ENCODE measurements at places on chromosomes 16 and 17.

DNA sequence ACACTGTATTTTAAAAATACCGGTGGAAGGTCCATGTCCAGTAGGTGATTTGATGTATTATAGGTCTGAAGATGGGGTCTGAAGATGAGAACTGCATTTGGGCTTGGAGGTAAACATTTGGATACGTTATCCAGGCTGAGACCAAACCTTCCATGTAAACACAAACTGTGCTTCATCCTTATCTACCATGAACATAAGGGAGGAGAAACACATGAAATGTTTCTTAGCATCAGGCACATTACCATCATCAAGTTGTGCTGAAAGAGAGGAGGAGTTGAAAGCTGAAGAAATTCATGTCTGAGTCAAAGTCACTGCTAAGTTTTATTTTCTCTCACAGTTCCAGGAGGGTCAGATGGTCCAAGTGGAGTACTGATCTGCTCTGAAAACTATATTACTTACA lies 11.4 kb downstream of the SF3B3 start:
- DNase-seq, result no peak

- no peak for DNase-seq
Measured at GRCh38 chr17:20179041-20179440, 169.9 kb downstream of the SPECC1 start.

- DNase-seq, result no peak
Measured at GRCh38 chr17:42841975-42842685, 2.2 kb upstream of the AOC2 start.

GRCh38 chr17:55356434-55357328 lies 65.0 kb downstream of the MMD start:
- peak; percentile 57 for DNase-seq

GRCh38 chr16:70381604-70382342 lies 35.1 kb downstream of the DDX19A start:
- no peak for DNase-seq

DNA sequence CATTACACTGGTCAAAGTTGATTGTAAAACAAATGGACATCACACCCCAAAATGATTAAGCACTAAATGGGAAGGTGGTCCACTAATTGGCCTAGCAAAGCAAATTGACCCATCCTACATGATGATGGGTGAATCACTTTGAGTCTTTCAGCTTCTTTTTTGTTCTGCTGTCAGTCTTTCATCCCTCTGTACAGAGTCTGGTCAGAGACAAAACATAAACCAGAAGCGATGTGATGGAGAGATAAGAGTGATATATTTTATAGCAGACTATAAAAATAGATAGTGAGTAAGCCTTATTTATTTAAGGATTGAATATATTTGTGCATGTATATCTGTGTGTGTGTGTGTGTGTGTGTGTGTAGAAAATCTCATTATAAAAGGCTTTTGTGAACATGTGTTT lies 618.4 kb upstream of the SOX9 start:
- no peak for DNase-seq

DNA sequence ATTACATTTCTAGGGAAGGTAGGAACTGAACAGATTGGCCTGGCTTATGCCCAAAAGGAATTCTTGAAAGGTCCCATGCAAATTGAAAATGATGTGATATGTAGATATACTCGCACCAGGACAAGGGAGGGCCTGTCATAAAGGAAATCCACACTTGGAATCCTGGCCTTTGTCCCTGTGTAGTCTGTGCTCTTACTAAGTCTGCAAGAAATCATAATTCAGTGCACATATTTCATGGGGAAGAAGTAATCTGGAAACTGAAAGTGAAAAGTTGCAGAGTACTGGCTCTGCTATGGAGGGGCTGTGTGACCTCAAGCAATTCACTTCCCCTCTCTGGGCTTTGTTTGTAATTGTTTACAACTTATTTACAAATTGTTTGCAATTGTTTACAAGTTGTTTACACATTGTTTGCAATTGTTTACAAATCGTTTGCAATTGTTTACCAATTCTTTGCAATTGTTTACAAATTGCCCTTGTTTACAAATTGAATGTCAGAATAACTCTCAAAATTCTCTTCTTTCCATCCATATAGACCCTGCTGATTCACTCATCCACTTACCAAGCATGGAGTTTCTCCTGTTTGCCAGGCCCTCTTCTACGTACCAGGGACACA lies 12.9 kb downstream of the SCNN1G start:
- DNase-seq, result no peak
